ENCODE measurements at places on chromosomes 3 and 15. TPM values are rescaled to one million over a fixed set of nuclear protein-coding genes. Genes with fewer than 3 reads are reported as not detected.

The MESP2 gene
- total RNA-seq, result 0.29 TPM

DNA sequence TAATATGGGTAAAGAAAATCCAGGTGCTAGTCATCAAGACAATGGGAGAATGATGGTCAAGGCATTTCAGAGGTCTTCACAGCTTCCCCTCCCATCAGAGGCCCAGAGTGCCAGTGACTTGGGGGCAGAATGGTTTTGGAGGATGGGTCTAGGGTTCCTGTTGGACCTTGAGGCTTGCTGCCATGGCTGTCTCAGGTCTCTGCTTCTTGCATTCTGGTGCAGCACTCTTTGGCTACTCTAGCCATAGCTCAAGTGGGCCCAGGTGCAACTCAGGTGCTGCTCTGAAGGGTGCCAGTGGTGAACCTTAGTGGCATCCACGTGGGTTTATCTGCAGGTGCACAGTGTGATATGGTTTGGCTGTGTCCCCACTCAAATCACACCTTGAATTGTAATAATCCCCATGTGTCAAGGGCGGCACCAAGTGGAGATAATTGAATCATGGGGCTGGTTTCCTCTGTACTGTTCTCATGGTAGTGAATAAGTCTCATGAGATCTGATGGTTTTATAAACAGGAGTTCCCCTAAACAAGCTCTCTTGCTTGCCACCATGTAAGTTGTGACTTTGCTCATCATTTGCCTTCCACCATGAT lies 48.5 kb upstream of the PEX5L start:
- no peak for DNase-seq

The MCF2L2 gene
- total RNA-seq, result 0.84 TPM

The CLDN16 gene
- 12.0 TPM for total RNA-seq

The HEG1 gene
- total RNA-seq, result 16.8 TPM

The UBL7 gene
- 65.2 TPM for total RNA-seq

DNA sequence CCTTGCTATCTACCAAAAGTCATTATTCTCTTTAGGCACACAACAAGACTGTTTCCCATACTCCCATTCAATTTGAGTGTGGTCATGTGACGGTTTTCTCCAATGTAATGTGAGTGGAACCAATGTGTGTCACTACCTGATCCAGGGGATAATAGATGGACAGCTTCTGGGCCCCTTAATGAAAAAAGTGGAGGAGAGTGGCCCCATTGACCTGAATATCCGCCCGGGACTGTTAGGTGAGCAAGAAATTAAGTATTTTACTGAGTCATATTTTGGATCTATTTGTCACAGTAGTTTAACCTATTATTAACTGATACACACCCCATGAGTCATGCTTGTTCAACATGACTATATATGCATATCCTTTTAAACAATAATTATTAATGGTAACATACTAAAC lies 15.1 kb upstream of the ARID3B start:
- DNase-seq, result no peak

The P2RY1 gene
- 0.41 TPM for total RNA-seq

The TNFAIP8L3 gene
- 0.92 TPM for total RNA-seq

GRCh38 chr3:63874769-63875168 lies 11.1 kb downstream of the ATXN7 start:
- DNase-seq, result no peak

GRCh38 chr15:50134524-50135024 lies 15.5 kb upstream of the ATP8B4 start:
- DNase-seq, result peak; percentile 75

DNA sequence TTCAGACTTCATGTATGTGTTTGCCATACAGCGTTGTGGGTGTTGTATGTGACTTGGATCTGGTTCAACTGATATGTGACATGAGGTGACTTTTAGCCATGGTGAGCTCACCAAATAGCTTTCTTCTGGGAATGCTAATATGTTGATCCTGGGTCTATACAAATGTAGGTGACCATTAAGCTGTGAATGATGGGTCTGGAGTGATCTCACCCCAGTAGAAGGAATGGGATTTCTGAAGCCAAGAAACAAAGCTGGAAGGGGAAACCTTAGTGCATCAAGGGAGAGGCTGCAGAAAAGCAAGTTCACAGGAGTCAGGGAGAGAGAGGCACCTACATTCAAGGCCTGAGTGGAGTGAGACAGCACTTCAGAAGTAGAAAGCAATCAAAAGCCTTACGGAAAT lies 421.0 kb upstream of the THRB start:
- DNase-seq, result no peak

GRCh38 chr3:100045696-100046095 lies 68.6 kb downstream of the FILIP1L start:
- no peak for DNase-seq

GRCh38 chr3:23084367-23084766 lies 118.8 kb upstream of the UBE2E2 start:
- DNase-seq, result no peak

GRCh38 chr15:69285834-69286233 lies 12.9 kb upstream of the PAQR5 start:
- no peak for DNase-seq

DNA sequence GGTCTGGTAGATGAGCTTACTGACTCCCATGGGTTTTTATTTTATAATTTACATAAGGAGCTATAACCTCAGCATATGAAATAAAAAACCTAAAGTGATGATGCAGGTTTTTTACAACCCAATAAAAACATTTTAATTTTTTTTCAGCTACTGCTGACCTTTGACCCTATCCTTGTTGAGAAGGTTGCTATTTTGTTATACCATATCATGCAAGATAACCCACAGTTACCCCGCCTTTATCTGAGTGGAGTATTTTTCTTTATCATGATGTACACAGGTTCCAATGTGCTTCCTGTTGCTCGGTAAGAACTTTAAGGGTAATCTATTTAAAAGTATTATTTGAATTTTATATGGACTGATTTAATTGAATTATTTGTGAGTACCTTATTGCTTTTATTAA lies 70.8 kb downstream of the DNAJC13 start:
- no peak for DNase-seq

- DNase-seq, result no peak
Measured at GRCh38 chr15:61159901-61160300, 69.2 kb downstream of the RORA start.

DNA sequence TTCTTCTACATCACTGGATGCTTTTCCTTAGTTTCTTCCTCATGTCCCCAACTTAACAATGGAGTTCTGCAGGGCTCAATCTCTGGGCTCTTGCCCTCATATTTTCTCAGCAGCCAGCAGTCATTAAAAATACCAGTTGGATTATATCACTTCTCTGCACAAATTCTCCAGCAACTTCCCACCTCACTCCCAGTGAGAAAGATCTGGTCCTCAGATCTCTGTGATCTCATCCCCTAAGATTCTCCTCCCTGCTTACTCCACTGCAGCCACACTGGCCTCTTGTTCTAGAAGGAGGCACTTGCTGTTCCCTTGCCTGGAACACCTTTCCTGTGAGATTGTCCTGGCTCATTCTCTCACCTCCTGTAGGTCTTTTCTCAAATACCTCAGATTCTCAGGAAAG lies 6.1 kb downstream of the ERICH6 start:
- DNase-seq, result no peak

GRCh38 chr3:26345613-26346012 lies 277.0 kb upstream of the LRRC3B start:
- no peak for DNase-seq

The STAB1 gene
- 1.1 TPM for total RNA-seq

The PLA2G4E gene
- total RNA-seq, result not detected

DNA sequence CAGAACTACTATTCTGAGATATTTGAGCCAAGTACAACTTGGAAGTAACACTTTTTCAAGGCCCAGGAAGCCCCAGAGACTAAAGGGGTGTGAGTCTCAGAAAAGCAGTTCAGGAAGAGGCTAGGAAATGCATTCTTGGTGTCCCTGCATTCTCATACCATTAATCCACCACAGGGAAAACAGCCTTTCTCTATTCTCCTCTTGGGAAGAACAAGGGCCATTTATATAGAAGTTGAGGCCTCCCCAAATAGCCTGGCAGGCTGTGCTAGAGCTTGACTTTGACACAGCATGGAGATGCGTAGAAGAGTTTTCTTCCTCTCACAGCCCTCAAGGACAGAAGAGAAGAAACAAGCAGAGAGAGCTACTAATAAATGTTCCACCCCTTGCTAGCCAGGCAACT lies 5.5 kb upstream of the NR2C2 start:
- no peak for DNase-seq

The HPS3 gene
- total RNA-seq, result 19.4 TPM

GRCh38 chr3:105162448-105162847 lies 204.3 kb upstream of the ALCAM start:
- no peak for DNase-seq

DNA sequence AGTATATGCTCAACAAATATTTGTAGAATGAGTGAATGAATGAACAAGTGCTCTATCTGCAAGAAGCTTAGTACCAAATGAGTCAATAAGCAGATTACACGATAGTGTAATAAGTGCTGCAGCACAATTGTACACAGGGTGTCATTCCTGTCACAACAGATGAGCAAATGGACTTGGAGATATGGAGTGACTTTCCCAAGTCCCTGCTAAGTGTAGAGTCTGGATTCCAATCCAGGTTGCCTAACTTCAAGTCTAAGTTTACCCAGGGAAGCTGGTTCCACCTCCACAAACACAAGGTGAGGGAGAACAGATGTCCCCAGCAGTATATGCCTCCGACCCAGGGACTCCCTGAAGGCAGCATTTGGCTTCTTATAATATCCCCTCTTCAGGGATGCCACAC lies 77.7 kb upstream of the RAD18 start:
- DNase-seq, result no peak

- DNase-seq, result no peak
Measured at GRCh38 chr3:117691526-117691925, 981.9 kb downstream of the TUSC7 start.

- no peak for DNase-seq
Measured at GRCh38 chr15:45253330-45253729, 1.3 kb downstream of the SLC28A2 start.

The CYP1A2 gene
- not detected for total RNA-seq

DNA sequence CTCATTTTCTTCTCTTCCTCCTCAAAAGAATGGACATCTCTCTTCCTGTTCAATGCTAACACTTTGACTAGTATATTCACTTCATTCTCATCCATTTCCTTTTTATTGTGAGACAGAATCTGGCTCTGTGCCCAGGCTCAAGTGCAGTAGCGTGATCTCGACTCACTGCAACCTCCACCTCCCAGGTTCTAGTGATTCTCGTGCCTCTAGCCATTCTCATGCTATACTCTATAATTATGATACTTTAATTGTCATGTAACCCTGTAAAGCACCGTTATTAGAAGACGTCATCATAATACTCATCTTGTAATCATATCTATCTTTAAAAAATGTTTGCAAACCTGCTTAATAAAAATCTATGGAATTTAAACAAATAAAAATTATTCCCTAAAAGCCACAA lies 107.0 kb downstream of the SHOX2 start:
- no peak for DNase-seq

DNA sequence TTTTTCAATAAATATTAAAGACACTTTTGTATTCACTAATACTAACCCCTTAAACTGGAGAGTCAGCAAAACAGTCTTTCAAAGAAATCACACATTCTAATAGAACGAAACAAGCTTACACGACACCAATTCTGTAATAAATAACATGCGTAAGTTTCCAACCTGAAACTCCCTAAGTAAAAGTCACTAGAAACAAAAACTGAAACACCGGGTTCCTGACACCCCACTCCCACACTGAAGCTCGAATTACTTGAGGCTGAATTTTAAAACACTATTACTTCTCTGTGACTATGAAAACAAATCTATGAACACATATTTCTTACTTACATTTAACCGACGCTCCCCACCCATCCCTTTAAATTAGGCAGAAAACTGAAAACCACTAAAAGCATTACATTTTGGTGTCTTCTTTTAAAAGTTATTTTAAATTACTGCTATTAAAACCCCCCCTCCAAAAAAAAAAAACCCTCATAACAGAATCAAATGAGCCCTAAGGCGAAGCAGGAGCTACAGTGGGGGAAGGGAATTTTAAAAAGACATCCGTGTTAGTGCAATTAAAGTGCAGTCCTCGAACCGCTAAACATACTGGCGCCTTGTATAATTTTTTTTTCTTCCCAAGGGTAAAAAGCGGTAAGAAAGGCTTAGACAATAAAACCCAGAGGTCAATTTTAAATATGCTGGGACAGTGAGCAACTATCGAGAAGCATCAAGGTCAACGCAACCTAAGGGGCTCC lies 878 bp downstream of the SPPL2A start:
- DNase-seq, result no peak
